Cortex of kidney (tissue), 1 donor: ENCODE measurements at places on chromosomes 2 and 18.

- no peak for DNase-seq
Observed at GRCh38 chr2:203705178-203705577, 1.3 kb upstream of the CD28 start.

DNA sequence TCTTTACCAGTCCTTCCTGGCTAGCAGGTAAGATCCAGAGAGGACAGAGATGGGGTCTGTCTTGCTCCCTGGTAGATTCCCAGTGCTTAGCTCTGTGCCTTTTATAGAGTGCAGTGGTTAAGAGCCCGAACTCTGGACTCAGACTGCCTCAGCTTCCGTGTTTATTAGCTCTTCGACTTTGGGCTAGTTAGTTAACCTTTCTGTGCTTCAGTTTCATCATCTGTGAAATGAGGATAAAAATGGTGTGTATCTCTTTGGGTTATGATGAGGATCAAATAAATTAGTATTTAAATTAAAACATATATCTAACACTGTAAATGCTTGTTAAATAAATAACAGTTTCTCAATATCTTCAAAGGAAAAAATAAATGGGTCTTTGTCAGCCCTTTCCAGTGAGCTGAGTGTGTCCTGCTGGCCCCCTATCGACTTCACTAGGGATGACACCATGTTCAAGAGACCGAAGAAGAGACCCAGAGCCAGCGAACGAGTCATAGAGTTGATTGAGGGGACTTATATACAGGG, 38.2 kb downstream of the CERS6 start:
- no peak for DNase-seq

DNA sequence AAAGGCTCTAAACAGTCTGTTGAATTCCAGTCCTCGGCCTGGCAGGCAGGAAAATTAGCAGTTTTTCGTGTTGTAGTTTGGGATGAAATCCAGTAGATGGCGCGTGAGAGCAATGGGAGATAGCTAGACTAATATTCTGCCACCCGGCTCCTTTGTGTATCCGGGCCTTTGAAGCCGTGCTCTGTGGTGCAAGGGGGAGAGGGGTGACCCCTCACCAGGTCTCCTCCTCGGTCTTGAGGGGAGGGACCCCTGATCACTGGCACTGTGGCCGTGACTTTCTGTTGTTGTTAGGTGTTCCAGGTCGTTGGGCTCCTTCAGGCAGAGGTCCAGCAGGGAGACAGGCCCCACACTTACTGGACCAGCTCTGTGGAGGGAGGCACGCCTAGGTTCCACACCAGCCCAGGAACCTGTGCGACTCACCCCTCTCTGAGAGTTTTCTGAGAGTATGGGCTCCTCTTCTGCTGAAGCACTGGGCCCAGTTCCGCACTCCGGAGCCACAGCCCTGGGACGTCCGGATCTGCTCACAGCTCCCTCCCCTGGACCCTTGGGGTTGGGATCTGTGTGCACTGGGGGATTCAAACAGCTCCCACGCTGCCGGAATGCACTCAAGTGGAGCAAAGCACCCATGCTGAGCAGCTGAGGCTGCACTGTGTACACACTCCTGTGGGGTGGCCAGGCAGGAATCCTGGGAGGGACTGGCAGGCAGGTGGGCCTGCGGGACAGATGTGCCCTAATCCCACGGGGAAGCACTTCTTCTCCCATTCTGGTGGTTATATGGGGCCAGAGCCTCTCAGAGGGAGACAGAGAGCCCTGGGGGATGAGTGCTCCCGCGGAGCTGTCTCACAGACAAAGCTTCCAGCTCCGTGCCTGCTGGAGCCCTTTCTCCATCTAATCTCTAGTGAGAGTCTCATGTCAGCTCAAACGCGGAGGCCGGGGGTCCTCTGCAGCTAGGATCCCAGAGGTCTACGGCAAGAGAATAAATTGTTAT, 8.8 kb downstream of the GKN2 start:
- no peak for DNase-seq

GRCh38 chr2:88265352-88266303, 95.5 kb downstream of the THNSL2 start:
- DNase-seq, result no peak

- no peak for DNase-seq
Observed at GRCh38 chr2:194735837-194736542, 921.0 kb upstream of the SLC39A10 start.

DNA sequence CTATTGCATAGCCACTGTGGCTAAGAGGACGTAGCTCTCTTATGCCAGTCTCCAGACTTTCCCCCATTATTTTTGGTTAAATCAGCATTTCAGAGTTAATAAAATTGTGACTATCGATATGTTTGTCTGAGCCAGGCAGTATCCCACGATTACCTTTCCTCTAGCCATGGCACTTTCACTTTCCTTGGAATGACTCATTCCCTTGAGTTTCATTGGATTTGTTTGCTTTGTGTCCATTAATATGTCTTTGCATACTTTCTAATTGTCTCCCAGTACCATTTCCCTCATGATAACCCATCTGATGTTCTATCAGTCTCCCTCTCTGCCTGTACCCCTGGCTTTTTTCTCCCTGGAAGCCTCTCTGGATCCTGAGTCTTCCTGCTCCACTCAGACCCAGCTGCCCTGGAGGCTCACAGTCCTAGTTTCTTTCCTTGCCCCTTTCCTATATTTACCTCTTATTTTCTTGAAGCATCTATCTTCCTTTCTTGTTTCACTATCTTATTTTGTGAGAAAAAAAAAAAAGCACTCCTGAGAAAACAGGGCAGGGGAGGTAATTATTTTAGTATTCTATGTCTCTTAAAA, 126.1 kb downstream of the MTX2 start:
- no peak for DNase-seq

GRCh38 chr2:64222351-64222750, 78.1 kb upstream of the PELI1 start:
- no peak for DNase-seq

GRCh38 chr2:1436369-1436768, 23.1 kb downstream of the TPO start:
- DNase-seq, result no peak

GRCh38 chr2:237912271-237913192, 53.1 kb downstream of the RAMP1 start:
- no peak for DNase-seq

DNA sequence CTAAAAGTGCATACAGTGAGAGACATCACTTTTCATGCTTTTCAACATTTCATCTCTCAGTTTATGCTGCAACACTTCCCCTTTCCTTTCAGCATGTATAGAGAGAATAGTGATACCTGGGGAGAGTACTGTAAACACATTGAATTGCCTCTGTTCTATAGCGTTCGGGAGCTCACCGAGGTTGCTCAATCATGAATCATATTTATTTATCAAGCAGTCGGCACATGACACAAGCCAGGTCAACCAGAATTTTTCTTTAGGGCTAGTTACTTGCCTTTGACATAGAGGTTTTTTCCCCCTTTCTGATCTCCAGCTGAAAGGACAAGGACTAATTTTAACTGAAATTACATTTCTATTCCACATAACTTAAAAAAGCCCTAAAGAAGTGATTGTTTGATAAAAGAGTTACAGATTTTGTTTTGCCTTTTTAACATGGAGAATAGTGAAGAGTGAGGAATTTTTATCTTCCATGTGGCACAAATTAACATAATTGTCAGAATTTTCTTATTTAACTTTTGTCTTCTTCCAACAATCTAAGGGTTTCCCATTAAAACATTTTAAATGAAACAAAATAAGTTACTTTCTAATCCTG, 690.9 kb upstream of the TMEFF2 start:
- no peak for DNase-seq

DNA sequence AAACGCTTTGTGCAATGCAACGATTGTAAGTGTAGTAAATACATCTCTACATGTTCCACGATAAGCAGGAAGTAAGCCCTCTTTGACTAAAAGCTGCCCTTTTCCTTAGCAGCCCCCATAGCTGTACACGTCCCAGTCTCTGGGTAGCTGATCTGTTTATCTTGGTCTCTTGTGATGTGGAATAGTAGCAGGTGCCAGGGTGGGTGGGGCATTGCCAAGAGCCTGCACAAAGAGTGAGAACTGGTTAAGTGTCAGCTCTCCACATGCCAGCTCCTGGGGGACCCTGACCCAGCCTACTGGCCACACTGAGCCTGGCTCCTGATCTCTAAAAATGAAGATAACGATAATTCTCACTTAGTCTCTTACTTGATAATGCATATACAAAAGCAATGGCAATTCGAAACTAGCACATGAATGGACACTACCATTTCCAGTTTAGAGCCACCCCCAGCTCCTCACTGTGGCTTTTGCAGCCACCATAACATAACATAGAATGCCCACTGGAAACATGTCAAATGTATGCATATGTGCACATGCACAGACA, 92.3 kb downstream of the MYT1L start:
- DNase-seq, result no peak

DNA sequence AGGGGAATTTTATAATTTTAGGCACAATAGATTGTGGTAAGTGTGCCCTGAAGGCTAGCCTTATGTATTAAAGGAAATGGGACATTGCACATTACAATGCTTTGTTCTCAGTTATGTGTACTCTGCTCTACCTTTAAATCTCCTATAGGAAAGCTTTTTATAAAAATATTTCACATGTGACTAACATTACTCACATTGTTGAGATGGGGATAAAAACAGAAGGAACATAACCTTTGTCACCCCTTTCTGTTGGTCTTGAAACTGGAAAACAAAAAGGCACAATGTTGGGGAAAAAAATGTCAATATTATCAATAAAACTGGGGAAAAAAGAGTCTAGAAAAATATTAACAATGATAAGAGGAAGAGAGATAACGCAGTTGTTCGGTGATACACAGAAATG, 17.3 kb upstream of the STAT1 start:
- DNase-seq, result no peak

- DNase-seq, result no peak
Observed at GRCh38 chr18:50848061-50848551, 28.3 kb upstream of the MRO start.

- DNase-seq, result no peak
Observed at GRCh38 chr2:168939918-168940317, 38.8 kb downstream of the G6PC2 start.
